ENCODE measurements at places on chromosomes 13 and 19. TPM values are rescaled to one million over a fixed set of nuclear protein-coding genes. Genes with fewer than 3 reads are reported as not detected.

DNA sequence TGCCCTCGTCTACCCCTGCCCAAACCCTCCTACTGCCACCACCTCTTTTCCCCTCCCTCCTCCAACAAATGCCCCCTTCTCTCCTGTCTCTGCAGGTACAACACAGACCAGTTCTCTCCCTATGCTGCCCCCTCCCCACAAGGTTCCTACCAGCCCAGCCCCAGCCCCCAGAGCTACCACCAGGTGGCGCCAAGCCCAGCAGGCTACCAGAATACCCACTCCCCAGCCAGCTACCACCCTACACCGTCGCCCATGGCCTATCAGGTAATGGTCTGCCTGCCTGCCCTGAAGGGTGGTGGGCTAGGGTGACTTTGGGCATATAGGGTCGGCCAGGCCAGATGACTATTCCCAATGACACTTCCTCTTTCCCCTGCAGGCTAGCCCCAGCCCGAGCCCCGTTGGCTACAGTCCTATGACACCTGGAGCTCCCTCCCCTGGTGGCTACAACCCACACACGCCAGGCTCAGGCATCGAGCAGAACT is 6.5 kb upstream of the TIMM50 start:
- H3K4me3 ChIP-seq: no peak overlapping the region
- no peaks in the 10 kb centered on the region for H3K27me3 ChIP-seq
- DNase-seq: peak; percentile 78

- H3K4me1 ChIP-seq: peaks cover 13% of the 10 kb centered on the region
- no peak for DNase-seq
- H3K4me3 ChIP-seq: no peak overlapping the region
- no peaks in the 10 kb centered on the region for H3K27me3 ChIP-seq
These were observed 35.4 kb downstream of the KL start for GRCh38 chr13:33051632-33052031.

DNA sequence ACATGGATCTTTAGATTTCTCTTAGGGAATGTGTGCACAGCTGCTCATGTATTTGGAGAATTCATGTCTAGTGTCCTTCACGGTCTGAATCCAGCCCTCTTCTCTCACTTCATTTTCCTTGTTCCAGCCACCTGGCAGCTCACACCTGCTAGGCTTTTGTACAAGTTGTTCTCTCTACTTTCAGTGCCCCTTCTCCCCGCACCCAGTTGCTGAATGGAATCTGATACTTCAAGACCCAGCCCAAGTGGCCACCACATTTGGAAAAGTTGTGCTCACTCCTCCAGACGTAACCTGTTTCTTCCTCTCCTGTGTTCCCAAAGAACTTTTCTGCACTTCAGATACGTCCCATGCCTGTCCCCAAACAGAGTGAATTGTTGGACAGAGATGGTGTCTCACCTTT is 235.6 kb downstream of the SHISA2 start:
- H3K36me3 ChIP-seq: no peaks in the 10 kb centered on the region
- no peak for DNase-seq
- peaks cover 5% of the 10 kb centered on the region for H3K4me1 ChIP-seq

GRCh38 chr13:45678282-45678681 is 23.8 kb upstream of the CBY2 start:
- H3K27me3 ChIP-seq: no peaks in the 10 kb centered on the region
- H3K4me1 ChIP-seq: 0 out of 2 replicates have a peak, but pooled peaks cover 5% of the 10 kb centered on the region
- no peak overlapping the region for H3K27ac ChIP-seq

DNA sequence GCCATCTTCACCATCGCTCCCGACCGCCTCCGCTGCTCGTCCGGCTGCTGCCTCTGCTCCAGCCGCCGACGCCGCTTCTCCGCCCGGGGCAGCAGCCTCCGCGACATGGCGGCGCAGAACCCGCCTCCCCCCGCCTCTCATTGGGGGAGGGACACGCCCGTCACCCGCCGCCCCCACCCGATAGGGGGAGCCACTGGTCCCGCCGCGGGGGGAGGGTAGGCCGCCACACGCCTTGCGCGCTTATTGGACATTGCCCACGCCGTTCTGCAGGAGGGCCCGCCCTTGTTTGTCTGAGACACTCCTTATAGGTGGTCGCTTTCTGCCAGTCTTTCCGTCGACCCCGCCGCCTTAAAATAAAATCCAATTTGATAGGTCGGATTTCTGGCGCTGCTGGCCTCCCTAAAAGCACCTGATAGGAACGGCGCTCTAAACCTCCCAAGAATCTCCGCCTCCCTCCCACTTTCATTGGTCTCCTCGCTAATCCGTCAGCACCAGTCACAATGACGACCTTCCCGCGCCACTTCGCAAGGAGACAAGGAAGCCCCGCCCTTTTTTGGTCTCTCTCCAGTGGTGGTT is at the start of gene HNRNPL:
Gene HNRNPL (minus strand): TSS at position 127 of the 576 bp plus-strand sequence. CDS start 20 bp downstream, at position 107.
- peaks cover 7% of the 10 kb centered on the region for H3K4me1 ChIP-seq
- peak within 1 kb of the TSS; percentile 90 for H3K27ac ChIP-seq
- peaks cover 40% of the 10 kb centered on the region for H3K36me3 ChIP-seq
- no peak for DNase-seq
- H3K4me3 ChIP-seq: peak within 1 kb of the TSS; percentile 93
- H3K27me3 ChIP-seq: no peaks in the 10 kb centered on the region

- no peak overlapping the region for H3K4me3 ChIP-seq
- no peak for DNase-seq
- H3K27ac ChIP-seq: no peak overlapping the region
- H3K36me3 ChIP-seq: no peaks in the 10 kb centered on the region
- no peaks in the 10 kb centered on the region for H3K27me3 ChIP-seq
- no peaks in the 10 kb centered on the region for H3K4me1 ChIP-seq
These were observed 136.7 kb downstream of the ZDHHC20 start for GRCh38 chr13:21322327-21322965.

DNA sequence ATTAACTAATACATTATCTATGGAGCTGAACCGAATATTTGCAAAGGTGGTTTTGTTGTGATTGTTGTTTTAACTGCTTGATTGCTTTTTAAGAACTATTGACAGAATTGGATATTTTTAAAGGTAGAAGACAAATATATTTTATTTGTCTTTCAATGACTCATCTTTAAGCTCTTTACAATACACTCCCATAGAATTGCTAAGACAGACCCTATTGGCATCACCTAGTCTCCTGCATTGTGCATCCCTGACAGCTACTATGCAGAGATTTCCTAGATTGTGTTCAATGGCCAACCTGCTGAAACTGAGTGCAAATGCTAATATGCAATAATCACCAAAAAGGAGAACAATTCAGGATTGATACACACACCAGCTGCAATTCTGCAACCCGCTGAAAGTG is 19.7 kb upstream of the SCEL start:
- no peaks in the 10 kb centered on the region for H3K27me3 ChIP-seq
- no peak overlapping the region for H3K4me3 ChIP-seq
- no peaks in the 10 kb centered on the region for H3K4me1 ChIP-seq
- H3K27ac ChIP-seq: no peak overlapping the region
- DNase-seq: no peak

DNA sequence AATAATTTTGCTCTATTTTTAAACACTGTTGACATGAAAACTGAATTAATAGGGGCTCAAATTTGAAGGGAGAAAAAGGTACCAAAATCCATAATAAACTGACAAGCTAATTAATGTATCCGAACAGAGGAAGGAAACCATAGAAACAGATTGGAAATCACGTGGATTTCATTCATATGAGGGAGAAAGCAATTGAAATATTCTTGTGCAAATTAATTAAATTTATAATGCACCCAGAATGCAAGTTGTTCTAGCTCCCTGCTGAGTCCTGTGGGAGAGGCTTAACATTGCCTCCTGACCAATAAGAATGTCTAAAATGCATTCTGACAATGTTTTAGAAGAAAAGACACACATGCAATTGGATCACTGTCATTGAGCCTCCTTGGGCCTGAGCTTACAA is 17.7 kb upstream of the SERPINE3 start:
- H3K27ac ChIP-seq: no peak overlapping the region
- no peaks in the 10 kb centered on the region for H3K27me3 ChIP-seq
- H3K36me3 ChIP-seq: no peaks in the 10 kb centered on the region

GRCh38 chr13:38399535-38399934 is 49.9 kb downstream of the UFM1 start:
- no peak overlapping the region for H3K27ac ChIP-seq
- H3K36me3 ChIP-seq: no peaks in the 10 kb centered on the region
- no peak for DNase-seq
- H3K27me3 ChIP-seq: no peaks in the 10 kb centered on the region
- no peak overlapping the region for H3K4me3 ChIP-seq

DNA sequence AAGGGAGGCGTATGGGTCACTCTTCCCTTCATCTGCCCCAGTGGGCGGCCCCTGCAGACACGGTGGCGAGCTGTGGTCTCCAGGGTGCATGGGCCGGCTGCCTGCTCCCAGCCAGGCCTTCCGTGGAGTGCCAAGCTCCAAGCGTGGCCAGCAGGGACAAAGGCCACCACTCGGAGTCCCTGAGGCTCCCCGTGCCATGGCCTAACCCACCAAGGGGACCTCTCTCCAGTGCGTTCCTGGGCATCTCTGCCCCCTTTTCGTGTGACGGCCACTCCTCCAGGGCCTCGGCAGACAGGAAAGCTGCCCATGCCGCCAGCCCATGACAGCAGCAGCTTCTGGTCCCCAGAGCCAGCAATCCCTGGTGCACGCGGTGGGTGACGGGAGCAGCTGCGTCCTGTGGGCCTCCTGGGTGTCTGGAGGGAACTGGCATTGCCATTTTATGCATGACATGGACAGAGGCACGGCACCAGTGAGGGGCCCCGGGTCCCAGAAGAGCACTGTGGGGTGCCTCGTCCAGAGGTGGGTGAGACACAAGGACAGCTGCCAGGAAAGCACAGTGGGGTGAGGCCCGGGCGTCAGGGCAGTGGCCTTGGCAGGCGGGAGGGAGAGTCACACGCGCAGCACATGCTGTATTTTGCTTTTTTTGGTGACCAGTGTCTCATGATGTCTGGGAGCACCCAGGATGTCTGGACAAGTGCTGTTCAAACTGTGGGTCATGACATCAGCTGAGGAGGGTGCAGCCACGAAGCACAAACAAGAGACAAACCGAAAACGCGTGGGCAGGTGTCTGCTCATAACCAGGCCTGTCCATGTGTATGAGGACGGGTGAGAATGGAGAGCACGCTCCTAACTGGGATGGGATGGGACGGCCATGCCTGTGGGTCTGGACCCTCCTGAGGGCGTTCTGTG is 32.3 kb downstream of the CEBPG start:
- no peaks in the 10 kb centered on the region for H3K36me3 ChIP-seq
- no peak overlapping the region for H3K4me3 ChIP-seq
- H3K4me1 ChIP-seq: peaks cover 9% of the 10 kb centered on the region
- H3K27ac ChIP-seq: no peak overlapping the region

DNA sequence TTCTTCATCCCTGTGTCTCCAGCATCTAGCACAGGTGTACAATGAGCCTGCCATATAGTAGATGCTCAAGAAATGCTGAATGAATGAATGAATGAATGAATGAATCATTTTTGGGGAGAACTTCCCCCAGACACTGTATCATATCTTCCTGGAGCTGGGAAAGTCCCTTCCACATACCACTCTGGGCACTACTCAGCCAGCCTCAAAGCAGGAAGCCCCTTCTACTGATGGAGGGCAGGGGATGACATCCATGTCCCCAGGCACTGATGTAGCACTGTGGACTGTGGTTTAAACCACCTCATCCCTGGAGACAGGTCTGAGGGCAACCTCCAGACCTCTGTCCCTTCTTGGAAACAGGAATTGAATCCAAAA is 4.8 kb downstream of the GNA15 start:
- H3K4me1 ChIP-seq: peaks cover 4% of the 10 kb centered on the region
- H3K4me3 ChIP-seq: no peak overlapping the region
- H3K27ac ChIP-seq: no peak overlapping the region
- H3K27me3 ChIP-seq: no peaks in the 10 kb centered on the region
- H3K36me3 ChIP-seq: no peaks in the 10 kb centered on the region
- DNase-seq: no peak

The PAF1 gene
- total RNA-seq: 85.7 TPM

The SLC46A3 gene
- total RNA-seq: 15.4 TPM

The UFM1 gene
- 101 TPM for total RNA-seq

The MADCAM1 gene
- total RNA-seq: not detected

The IL27RA gene
- 1.5 TPM for total RNA-seq

The NECTIN2 gene
- 46.0 TPM for total RNA-seq

The LRRC4B gene
- 0.02 TPM for total RNA-seq

The ZNF221 gene
- total RNA-seq: 8.5 TPM

The TNFSF9 gene
- not detected for total RNA-seq

The LACC1 gene
- 0.63 TPM for total RNA-seq

The HCN2 gene
- 0.30 TPM for total RNA-seq

The OR10H5 gene
- total RNA-seq: not detected

Data from SJCRH30 (cell line).